ENCODE measurements at places on chromosomes 2 and 18. TPM values are rescaled to one million over a fixed set of nuclear protein-coding genes. Genes with fewer than 3 reads are reported as not detected.

DNA sequence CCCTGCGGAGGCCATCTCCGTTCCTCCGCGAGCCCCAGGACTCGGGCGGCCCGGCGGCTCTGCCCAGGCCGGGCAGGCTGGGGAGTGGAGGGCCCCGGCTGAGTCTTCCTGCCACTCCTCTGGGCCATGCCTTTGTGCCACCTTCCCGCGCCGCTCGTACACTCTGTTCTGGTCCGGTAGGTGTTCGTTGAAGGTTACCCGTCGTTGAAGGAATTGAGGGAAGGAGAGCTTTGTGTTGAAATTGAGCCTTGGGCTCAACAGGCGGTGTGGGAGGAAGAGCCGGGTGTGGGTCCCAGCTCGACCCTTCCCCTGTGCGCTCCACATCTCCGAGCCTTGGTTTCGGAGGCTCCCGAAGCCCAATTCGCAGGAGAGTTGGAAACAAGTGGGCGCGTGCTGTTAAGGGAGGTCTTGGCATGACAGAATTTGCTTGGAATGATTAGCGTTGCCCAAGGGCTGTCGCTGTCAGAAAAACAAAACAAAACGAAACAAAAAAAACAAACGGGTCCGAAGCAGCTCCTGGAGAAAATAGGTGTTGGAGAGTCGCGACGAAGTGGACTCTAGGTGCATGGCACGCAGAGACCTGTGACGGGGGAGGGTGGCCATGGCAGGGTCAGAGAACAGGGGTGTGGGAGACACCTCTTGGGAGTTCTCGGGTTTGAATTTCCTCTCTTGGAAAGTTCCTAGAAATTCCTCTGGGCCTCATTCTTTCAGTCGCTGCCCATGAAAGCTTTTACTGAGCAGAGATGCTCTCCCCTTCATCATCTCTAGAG is 1.2 kb upstream of the MZT2A start:
- no peak for DNase-seq

The DSG4 gene
- total RNA-seq = not detected

DNA sequence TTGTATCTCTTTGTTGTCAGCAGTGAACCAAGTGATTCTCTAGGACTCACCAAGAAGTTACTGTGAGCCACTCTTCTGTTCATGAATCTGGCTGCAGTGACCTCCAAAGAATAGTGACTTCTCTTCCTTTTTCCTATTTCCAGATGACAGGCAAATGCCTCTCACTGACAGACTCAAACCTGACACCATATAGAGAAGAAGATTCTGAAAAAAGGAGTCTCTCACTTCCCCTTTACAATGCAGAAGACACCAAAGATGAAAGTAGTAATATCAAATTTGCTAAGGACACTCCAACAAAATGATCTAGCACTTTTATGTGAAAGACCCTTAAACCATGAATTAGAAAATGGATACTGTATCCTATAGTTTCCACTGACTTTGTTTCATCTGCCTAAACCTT is 44.4 kb upstream of the SETBP1 start:
- no peak for DNase-seq

DNA sequence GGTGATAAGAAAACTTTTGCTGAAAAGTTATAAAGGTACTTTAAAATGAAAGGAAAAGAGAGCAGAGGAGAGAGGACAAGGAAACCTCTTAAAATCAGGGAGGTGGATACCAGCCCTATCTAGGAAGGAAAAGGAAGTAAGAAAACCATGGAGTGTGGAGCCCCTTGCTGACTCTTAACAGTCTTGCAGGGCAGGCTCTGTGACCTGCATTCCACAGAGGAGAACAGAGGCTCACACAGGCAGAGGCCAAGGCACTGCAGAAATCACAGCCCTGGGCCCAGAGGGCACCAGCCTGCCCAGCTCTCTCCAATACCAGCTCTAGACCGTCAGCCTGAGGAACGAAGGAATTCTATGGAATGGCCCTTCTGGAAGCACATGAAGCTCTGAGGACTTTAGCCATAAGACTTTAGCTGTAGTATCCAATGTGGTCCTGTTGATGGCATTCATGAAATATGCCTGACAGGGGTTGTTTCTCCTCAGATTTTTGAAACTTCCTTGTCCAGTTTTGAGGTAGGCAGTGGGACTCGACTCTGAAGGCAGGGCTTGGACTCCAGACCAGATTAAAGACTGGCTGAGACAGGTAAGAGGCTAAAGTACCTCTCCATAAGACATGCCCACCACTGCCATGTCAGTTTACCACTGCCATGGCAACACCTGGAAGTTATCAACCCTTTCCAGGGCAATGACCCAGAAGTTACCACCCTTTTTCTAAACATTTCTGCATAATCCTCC is 216.3 kb downstream of the ANAPC1 start:
- DNase-seq = peak; percentile 51

The GCA gene
- 27.5 TPM for total RNA-seq

The ACSL3 gene
- total RNA-seq = 65.7 TPM

The ACADL gene
- 0.38 TPM for total RNA-seq

All from endodermal cell (in vitro differentiated cells).